Cortex of kidney (tissue), 1 donor: ENCODE measurements at places on chromosomes 7 and 10.

DNA sequence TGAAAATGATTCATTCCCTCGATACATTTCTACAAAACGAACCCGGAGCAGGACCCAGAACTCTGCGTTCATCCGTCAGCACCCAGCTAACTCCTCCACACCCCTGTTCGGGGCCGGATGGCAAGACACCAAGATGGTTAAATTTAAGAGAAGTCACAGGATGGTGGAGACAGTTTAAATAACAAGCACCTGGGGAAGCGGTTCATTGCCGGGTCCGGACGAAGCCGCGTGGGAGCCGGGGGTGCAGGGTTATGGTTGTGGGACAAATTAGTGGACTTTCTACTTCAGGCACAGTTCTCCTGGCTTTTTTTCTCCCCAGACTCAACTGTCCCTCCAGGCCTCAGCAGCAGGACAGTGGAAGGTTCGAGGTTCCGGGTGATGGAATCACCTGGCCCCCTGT lies 45.4 kb downstream of the ASB13 start:
- no peak for DNase-seq

DNA sequence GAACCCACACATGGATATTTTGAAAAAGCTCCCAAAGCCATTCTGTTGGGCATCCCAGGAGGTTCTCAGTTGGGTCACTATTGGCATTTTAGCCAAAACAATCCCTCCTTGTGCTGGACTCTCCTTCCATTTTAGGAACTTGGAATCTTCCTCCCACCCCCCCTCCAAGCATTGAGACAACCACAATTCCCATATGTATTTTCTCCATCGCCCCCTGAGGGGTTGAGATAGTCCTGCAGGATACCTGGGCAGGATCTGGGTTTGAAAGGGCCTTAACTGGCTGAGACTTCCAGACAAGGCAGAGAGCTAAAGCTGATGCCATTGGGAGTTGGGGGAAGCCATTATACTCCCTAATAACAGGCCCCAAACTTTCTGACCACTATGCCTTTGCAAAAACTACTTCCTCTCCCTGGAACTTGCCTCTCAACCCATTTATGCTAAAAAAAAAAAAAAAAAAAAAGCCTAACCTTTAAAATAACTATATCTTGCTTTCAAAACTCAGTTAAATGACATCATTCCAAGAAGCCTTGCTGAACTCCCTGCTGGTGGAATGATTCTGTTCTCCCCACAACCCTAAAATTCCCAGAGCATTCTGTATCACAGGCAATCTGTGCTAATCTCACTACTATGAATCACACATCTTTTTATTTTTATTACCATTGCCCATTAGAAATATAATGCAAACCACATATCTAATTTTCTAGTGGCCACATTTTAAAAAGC lies 77.5 kb upstream of the PDE1C start:
- no peak for DNase-seq

- no peak for DNase-seq
Measured at GRCh38 chr7:156819733-156820295, 73.2 kb downstream of the LMBR1 start.

GRCh38 chr10:116281775-116282174 lies 8.8 kb upstream of the GFRA1 start:
- DNase-seq, result no peak

DNA sequence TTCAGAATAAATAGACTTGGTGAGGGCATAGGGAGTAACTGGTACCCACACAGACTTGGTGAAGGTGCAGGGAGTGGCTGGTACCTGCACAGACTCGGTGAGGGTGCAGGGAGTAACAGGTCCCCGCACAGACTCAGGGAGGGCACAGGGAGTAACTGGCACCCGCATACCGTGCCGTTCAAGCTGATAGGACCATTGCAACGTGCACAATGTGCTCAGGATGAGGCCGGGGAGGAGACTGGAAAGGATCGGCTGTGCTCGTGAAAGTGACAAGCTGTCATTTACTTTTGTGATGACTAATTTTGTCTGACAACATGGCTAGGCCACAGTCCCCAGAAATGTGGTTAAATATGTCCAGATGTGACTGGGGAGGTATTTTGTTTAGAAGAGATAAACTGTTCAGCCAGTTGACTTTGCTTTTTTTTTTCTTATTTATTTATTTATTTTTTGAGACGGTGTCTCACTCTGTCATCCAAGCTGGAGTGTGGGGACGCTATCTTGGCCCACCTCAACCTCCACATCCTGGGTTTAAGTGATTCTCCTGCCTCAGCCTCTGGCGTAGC lies 76.2 kb upstream of the NMT2 start:
- DNase-seq, result no peak

- no peak for DNase-seq
Measured at GRCh38 chr7:15257689-15258088, 304.1 kb downstream of the AGMO start.

DNA sequence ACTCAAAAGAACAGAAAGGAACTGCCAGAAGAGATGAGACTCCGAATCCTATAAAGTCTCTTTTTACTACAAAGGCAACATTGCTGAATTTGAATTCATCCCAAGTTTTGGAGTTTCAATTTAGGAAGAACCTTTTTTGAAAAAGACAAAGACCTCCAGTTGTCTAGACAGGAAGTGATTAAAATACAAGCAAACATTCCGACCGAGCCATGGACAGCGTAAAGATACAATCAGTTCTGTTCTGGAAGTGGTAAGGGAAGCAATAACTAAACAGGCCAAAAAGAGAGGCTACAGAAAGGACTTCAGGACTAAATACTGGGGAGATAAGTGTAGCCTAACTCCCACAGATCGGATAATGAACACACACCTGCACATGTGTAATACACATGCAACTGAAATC lies 101.0 kb downstream of the SMURF1 start:
- no peak for DNase-seq

DNA sequence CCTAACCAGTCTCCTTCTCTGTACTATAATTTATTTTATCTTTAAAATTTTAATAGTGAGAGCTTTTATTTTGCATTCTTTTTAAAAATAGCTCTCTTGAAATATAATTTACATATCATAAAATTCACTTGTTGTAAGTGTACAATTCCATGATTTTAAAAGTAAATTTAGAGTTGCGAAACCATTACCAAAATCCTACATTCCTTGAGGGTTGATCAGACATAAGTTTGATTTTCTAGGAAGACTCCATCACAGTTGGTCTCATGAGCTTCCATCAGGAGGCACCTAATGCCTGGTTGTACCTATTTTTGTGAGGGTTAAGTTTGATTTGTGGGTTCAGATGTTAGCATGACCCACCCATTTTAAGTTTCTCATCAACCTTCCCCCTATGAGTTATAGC lies 108.1 kb downstream of the BMPER start:
- no peak for DNase-seq

DNA sequence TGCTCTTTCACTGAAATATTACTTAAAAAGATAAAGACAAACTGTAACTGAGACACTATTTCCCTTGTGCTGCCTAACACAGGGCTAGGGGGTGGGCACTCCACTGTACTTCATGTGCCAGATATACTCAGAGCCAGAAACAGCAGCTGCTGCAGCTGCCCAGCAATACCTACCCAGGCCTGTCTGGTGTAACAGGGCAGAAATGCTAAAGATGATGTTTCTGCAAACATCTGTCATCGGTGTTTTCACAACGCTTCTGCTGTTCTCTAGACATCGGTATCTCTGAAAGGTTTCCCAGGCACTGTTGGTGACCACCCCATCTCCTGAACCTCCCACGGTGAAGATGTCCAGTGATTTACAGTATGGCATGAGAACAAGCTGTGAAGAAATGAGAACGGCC lies 42.7 kb downstream of the LAMB1 start:
- no peak for DNase-seq

GRCh38 chr10:114871379-114871778 lies 49.8 kb downstream of the FHIP2A start:
- no peak for DNase-seq

- DNase-seq, result no peak
Measured at GRCh38 chr10:4352414-4352961, 473.5 kb upstream of the AKR1E2 start.

GRCh38 chr10:108147346-108147745 lies 982.8 kb upstream of the SORCS1 start:
- no peak for DNase-seq

DNA sequence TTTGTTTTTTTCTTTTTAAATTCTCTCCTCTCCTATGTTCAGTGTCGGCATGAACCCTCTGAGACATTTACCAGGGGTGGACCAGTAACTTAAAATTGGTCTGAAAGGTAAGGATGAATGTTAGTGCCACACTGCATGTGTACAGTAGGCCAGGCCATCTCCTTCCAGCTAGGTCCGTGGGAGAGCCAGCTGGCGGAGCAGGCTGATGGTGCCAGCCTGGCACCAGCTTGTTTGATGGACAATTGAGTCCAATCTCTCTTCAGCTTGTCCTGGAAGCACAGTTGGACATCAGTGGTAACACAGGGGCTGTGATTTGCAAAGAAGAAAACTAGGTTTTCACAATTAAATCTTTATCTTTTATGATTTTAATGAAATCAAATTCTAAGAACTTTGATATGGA lies 136.5 kb downstream of the CNNM2 start:
- DNase-seq, result no peak

- no peak for DNase-seq
Measured at GRCh38 chr10:61541960-61542359, 88.8 kb upstream of the TMEM26 start.
